ENCODE measurements at places on chromosomes 1 and 21.

- no peak for DNase-seq
Observed at GRCh38 chr1:181661569-181661968, 178.3 kb downstream of the CACNA1E start.

- peak; percentile 20 for DNase-seq
Observed at GRCh38 chr1:98331243-98331642, 330.3 kb upstream of the SNX7 start.

- no peak for DNase-seq
Observed at GRCh38 chr1:166350490-166350889, 183.7 kb upstream of the FAM78B start.

- peak; percentile 22 for DNase-seq
Observed at GRCh38 chr1:203593723-203594122, 32.9 kb upstream of the ATP2B4 start.

- no peak for DNase-seq
Observed at GRCh38 chr1:222824641-222825040, 9.8 kb downstream of the DISP1 start.

GRCh38 chr1:203176273-203177035 lies 828 bp upstream of the MYBPH start:
- no peak for DNase-seq

DNA sequence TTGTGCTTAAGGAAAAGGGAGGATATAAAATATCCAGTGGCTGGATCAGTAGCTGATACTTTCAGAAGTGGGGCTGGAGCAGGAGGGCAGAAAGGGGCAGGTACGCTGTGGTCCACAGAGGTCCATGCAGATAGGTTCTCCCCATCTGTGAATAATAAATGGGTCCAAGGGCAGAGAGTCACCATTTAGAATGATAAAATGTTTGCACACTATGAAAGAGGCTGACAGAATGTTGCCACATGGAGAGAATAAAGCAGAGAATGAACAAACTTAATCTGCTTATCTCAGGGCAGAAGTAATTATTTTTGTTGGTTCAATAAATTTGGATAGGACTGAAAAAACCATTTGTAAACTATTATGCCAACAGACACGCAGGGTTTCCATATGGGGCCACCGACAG lies 16.6 kb upstream of the ADAM30 start:
- DNase-seq: no peak

DNA sequence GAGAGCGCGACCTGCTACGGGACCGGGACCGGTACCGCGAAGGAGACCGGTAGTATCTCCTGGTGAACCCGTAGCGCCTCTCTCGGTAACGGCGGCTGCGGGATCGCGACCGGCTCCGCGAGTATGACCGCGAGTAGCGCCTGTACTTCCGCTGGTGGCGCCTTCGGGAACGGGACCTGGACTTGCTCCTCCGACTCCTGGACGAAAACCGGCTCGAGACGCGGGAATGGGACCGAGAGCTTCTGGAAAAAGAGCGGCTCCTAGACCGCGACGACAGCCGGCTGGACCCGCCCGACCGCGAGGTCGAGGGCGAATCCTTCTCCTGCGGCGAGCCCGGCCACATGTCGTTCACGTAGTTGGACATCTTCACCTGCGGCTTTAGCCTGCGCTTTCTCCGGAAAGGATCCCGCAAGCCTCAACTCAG lies 642 bp downstream of the RSRP1 start:
- no peak for DNase-seq

DNA sequence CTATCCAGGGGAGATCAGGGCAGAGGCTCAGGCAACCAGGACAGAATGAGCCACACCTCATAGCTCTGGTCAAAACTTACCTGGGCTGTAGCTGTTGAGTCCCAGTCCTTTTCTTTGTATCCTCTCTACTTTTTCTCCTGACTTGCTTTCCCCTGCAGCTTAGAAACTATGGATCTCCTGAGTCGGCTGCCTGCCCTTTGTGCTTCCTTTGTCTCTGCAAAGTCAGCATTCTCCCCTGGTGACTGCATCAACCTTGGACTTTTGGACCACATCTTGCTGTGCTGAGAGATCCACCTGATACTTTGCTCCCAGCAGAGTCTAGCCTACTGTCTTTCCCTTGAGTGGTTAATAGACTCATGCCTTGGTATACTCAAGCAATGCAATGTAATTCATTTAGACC lies 353.3 kb downstream of the SIPA1L2 start:
- no peak for DNase-seq

GRCh38 chr1:106344494-106344893 lies 712.0 kb upstream of the PRMT6 start:
- no peak for DNase-seq
